ENCODE measurements at places on chromosomes 2 and 18.

- DNase-seq, result no peak
These were observed 379.2 kb upstream of the POU3F3 start for GRCh38 chr2:104474716-104475115.

GRCh38 chr2:10480359-10480949, 32.3 kb upstream of the ODC1 start:
- no peak for DNase-seq

- no peak for DNase-seq
These were observed 73.6 kb upstream of the UGP2 start for GRCh38 chr2:63768051-63768450.

DNA sequence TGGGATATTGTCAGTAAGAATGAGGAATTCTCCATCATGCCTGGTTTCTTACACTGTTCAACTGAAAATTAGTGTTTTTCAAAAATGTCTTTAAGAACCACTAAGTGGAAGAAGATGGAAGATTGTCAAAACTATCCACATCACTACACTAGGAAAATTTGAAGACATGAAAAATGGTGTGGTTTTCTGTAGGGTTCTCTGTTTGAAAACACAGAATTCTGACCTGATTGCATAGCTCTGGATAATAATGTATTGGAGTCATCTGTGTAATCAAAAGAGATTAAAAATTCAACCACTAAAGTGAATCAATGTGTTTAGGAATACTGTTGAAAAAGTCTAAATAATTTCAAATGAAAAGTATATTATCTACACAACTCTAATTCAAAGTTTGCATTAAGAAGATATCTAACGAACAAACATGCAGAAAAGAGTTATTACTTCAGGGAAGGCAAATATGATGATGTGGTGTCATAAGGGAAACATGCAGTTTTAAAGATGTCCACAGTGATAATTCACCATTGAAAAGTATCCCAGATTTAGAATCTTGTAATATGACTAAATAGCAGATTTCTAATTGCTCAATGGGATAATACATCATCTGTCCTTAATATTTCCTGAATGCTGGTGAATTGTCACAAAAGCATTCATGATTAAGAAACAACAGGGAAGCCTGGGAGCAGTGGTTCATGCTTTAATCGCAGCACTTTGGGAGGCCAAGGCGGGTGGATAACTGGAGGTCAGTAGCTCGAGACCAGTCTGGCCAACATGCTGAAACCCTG, 116.9 kb downstream of the ERBB4 start:
- peak; percentile 76 for DNase-seq

GRCh38 chr2:140747090-140747489, 1383.7 kb downstream of the LRP1B start:
- no peak for DNase-seq

- DNase-seq, result peak; percentile 87
These were observed 53.0 kb downstream of the LYPD6 start for GRCh38 chr2:149383340-149383739.

- peak; percentile 65 for DNase-seq
These were observed 4.7 kb downstream of the CAPG start for GRCh38 chr2:85405201-85406059.

GRCh38 chr2:11030909-11031308, 119.2 kb downstream of the KCNF1 start:
- no peak for DNase-seq

GRCh38 chr2:69434753-69435152, 2.5 kb downstream of the NFU1 start:
- no peak for DNase-seq

GRCh38 chr18:56899660-56900059, 247.2 kb upstream of the BOD1L2 start:
- DNase-seq, result no peak

DNA sequence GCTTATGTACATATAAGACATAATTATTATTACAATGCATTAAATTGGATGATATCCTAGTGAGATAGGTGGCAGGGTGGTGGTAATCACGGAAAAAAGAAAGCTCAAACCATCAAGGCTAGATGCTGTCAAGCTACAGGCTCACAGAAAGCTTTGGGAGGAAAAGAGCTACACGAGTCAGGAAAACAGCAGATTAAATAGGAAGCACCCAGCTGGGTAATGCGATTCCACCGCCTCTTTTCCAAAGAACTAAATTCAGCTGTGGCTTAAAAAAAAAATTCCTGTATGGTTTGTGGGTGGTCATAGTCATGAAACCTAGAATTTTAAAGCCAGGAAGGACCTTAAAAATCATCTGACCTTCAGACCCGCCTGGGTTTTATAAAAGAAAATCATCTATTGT, 23.7 kb upstream of the PTPN4 start:
- DNase-seq, result no peak

- DNase-seq, result no peak
These were observed 1261.7 kb downstream of the DSC3 start for GRCh38 chr18:29780816-29781215.

DNA sequence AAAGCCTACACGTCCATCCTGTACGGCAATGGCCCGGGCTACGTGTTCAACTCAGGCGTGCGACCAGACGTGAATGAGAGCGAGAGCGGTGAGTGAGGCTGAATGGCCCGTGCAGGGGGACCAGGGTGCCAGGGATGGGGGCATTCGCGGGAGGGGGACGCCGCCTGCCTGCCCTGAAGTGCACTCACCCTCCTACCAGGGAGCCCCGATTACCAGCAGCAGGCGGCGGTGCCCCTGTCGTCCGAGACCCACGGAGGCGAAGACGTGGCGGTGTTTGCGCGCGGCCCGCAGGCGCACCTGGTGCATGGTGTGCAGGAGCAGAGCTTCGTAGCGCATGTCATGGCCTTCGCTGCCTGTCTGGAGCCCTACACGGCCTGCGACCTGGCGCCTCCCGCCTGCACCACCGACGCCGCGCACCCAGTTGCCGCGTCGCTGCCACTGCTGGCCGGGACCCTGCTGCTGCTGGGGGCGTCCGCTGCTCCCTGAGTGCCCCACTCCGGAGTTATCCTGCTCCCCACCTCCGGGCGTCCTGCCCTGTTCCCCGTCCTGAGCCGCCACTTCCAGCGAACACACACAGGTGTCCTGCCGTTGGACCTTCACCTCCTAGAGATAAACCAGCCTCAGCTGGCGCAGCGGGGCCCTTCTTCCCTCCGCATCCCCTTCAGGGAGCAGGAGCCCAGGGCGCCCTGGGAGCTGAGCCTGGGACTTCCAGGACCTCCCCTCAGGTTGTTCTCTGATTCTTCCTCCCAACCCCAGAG, 2.9 kb downstream of the ALPI start:
- no peak for DNase-seq

- DNase-seq, result no peak
These were observed 3.9 kb downstream of the SKOR2 start for GRCh38 chr18:47247416-47248114.

DNA sequence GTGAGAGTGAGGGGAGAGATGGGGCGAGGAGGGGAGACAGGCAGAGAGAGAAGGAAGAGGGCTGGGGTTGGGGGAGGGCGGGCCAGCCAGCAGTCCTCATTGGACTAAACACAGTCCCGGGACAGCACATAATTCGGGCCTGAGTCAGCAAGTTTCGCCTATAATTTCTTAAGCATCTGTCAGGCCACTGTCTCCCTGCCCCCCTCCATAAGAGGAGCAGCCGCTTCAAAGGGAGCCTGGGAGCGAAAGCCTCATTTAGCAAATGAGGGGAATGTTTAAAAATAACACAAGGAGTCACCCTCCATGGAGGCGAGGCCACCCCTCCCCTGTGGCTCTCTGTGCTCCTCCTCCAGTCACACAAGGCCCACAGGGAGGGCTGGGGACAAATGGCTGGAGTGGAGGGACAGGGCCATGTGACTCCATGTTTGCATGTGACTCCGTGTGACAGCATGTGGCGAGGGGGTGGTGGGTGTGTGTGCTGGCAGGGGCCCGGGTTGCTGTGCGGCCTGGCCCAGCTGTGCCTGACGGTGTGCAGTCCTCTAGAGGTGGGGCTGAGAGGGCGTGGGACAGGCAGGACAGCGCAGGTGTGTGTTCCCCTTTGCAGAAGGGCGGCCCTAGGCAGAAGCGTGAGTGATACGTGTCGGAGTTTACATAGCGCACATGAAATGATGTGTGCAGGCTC, 162.4 kb downstream of the CELF4 start:
- peak; percentile 77 for DNase-seq

- DNase-seq, result no peak
These were observed 116.5 kb upstream of the LYPD6 start for GRCh38 chr2:149213764-149214493.

DNA sequence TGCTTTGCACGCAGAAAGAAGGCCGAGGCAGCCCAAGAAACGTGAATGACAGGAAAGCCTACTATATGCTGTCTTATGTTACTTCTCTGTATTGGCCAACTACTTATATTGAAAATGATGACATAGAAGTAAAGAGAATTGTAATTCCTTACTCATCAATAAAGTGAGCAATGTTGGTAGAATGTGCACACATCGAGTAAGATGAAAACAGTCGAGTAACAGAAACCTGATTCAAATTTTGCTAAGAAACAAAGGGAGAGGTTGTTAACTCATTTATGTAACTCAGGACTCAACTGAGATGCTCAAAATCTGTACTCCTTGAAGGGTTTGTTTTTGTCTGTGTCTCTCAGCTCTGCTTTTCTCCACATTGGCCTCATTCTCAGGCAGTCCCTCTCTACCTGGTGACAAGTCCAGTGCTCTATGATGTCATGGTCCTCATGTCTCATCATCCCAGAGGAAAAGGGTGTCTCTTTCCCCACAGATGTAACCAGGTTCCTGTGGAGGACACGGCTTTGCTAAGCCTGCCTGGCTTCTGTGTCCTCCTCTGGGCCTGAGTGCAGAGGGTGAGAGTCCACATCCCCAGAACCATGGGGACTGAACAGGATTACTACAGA, 30.3 kb upstream of the CCDC93 start:
- no peak for DNase-seq

GRCh38 chr18:76983613-76984051, 149.0 kb downstream of the MBP start:
- no peak for DNase-seq

DNA sequence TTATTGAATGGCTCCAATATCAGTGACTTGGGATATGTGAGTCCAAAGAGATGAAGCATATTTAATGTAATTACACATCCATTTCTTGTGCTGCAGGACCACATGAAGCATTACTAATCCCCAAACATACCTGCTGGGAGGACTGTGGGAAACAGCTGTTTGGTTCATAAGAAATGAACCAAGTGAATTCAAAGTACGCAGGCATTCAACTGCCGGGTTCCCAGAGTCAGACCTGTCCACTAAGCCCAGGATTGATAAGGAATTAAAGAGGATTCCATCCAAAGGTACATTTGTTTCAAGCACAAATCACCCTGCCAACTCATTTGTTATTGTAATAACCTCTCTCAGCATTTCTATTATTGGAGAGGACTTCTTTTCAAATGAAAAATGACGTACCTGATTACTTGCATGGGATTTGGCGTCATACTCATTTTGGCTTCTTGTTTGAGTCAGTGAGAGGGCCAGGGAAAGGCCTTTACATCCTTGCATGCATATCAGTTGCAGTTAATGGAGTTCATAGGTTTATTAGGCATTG, 230.7 kb downstream of the TXNL1 start:
- no peak for DNase-seq
